ENCODE measurements at places on chromosomes 3 and 15.
A peak's percentile ranks its signal among the peaks of the same experiment; 100 is the strongest.

DNA sequence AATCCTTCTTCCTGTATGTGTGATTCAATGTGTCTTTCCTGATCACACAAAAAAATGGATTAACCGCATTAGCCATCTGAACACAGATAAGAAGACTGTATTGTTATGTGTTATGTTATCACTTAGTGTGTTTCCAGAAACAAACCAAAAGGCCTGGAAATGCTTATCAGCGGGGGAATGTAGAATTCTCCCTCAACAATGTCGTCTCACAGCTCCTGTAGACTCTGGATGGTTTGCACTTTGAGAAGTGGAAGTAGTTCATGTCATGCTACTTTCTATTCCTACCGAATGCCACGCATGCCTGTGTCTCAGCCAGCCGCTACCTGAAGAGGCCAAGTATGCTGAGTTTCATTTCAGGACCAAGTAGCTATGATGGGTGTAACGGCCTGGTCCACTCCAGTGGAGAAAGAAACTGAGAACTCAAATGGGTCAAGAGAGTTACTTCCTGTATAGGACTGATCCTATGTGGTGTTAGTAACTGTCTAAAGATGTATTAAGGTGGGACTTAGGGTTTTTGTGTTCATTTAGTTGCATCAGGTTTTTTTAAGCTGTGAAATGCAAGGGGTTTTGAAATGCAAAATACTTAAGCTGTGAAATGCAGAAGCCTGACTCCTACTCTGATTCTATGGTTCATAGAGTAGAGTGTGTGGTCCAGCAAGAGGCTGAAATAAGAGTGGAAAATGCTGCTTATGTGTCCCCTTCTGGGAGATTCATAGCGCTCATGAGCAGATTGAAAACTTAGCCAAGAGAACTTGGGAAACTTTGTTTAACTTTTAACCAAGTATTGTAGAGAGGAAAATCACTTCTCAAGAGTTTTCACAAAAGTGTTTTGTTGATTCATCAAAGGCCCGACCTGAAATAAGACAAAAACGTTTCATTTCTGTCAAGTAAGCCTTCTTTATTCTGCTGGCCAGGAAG is 118.5 kb upstream of the LMOD3 start:
- no peak overlapping the region for H3K27ac ChIP-seq
- no peaks in the 10 kb centered on the region for H3K27me3 ChIP-seq
- ATAC-seq, result no peak
- no peaks in the 10 kb centered on the region for H3K36me3 ChIP-seq
- H3K4me1 ChIP-seq, result no peaks in the 10 kb centered on the region

DNA sequence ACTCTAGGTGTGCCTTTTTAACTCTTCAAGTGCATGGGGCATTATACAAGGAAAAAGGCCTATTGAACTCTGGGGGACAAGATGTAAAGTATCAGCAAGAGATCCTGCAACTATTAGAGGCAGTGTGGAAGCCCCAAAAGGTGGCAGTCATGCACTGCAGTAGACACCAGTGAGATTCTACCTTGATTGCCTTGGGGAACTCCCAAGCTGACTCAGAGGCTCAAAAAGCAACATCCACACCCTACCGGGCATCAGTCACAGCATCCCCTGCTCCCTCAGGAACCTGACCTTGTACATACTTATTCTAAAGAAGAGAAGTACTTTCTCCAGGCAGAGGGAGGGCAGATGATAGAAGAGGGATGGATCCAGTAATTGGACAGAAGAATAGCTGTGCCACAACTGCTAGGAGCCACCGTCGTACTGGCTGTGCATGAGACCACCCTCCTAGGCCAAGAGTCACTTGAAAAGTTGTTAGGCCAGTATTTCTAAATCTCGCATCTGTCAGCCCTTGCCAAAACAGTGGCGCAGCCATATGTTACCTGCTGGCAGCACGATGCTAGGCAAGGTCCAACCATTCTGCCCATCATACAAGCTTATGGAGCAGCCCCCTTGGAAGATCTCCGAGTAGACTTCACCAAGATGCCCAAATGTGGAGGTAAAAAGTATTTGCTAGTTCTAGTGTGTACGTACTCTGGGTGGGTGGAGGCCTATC is 523.1 kb upstream of the FRG2C start:
- no peak overlapping the region for H3K4me3 ChIP-seq
- no peaks in the 10 kb centered on the region for H3K4me1 ChIP-seq
- no peaks in the 10 kb centered on the region for H3K36me3 ChIP-seq
- no peaks in the 10 kb centered on the region for H3K27me3 ChIP-seq
- no peak for ATAC-seq
- H3K27ac ChIP-seq, result no peak overlapping the region

DNA sequence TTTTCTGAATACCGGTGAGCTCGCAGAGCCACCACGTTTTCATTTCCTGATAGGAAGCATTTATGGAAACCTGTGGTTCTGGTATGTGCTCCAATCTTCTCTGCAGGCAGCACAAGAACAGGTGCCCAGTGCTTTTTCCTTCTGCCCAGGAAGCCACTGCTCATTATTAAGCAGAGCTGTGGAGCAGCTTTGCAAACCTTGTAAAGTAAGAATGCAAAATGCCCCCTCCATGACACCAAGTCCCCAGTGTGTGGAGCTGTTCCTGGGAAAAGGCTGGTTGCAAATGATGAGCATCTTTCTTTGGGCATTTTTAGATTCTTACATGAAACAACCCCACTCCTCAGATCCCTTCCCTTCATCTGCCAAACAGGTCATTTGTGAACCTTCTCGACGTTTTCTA is 65.7 kb upstream of the MRPL3 start:
- H3K27ac ChIP-seq, result no peak overlapping the region
- no peak for ATAC-seq
- peaks cover 8% of the 10 kb centered on the region for H3K27me3 ChIP-seq
- H3K4me3 ChIP-seq, result no peak overlapping the region
- H3K36me3 ChIP-seq, result no peaks in the 10 kb centered on the region
- no peaks in the 10 kb centered on the region for H3K4me1 ChIP-seq

GRCh38 chr3:190514413-190515153 is 698 bp downstream of the IL1RAP start:
- peak; percentile 20 for ATAC-seq
- peak overlapping the region; percentile 84 for H3K27ac ChIP-seq
- H3K27me3 ChIP-seq, result no peaks in the 10 kb centered on the region

DNA sequence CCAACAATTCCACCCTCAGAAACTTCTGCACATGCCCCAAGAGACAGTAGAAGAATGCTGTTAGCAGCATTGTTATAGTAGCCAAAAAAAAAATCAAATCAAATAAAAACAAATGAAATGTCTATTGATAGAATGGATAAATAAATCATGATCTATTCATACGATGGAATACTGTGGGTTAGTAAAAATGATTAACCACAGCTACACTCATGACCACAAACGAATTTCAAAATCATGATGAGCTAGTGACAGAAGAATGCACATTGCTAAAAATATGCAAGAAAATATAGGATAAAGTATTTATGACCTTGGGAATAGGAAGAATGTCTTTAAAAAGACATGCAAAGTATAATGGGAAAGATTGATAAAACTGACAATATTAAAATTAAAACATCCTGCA is 57.5 kb upstream of the ACAN start:
- no peaks in the 10 kb centered on the region for H3K36me3 ChIP-seq
- no peak overlapping the region for H3K27ac ChIP-seq
- no peak for ATAC-seq
- no peak overlapping the region for H3K4me3 ChIP-seq

DNA sequence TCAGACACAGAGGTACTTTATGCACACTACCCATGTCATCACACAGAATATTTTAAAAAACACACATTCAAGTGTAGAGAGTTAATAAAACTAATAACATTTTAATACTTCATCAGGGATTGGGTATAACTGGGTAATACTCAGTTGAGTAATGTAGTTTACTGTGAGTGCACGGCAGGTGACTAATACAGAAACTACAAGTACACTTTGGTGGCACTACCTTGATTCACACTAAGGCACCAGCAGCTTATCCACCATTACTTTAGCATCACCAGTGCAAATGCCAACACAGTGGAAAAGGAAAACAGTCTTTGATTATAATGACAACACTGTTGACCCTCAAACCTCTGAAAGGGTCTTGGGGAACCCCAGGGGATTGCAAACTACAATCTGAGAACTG is 33.6 kb downstream of the ZNF280D start:
- H3K4me3 ChIP-seq, result no peak overlapping the region
- no peak overlapping the region for H3K27ac ChIP-seq
- no peaks in the 10 kb centered on the region for H3K27me3 ChIP-seq
- peaks cover 2% of the 10 kb centered on the region for H3K4me1 ChIP-seq
- ATAC-seq, result no peak

DNA sequence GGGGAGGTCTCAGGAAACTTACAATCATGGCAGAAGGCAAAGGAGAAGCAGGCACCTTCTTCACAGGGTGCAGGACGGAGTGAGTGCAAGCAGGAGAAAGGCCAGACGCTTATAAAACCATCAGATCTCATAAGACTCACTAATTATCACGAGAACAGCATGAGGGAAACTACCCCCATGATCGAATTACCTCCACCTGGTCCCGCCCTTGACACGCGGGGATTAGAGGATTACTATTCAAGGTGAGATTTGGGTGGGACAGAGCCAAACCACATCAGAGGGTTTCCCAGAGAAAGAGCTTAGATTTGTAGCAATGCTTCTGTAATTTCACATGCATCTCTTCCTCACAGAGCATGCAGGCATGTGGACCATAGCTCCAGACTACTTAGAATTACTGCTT is 615.7 kb upstream of the UBE2E2 start:
- no peaks in the 10 kb centered on the region for H3K27me3 ChIP-seq
- no peak overlapping the region for H3K4me3 ChIP-seq
- H3K36me3 ChIP-seq, result no peaks in the 10 kb centered on the region
- no peak for ATAC-seq
